ENCODE measurements at places on chromosomes 6 and 20. TPM values are rescaled to one million over a fixed set of nuclear protein-coding genes. Genes with fewer than 3 reads are reported as not detected.

DNA sequence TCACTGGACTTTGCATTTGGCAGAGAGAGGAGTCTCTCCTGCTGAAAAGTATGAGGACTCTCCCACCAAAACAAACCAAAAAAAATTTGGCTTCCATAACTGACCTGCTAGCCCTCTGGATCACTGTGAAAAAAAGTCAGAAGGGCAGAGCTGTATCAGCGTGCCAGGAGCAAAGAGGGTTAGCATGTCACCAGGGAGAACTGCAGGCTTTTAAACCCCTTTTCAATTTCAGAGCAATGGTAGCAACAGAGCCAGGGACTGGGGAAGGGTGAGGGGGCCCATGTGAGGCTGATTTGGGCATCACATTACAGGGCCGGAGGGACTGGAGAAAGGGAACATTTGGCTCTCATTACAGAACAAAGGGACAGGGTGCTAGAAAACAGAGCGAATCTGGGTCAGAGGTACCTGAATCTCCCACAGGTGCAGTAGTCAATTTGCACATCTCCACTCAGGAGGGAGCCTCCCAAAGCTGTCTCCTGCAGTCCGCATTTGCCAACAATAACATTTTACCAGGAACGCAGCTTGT lies 185.7 kb upstream of the EYA4 start:
- no peaks in the 10 kb centered on the region for H3K36me3 ChIP-seq
- H3K27ac ChIP-seq: peak overlapping the region; percentile 54
- peaks cover 10% of the 10 kb centered on the region for H3K4me1 ChIP-seq
- H3K4me3 ChIP-seq: no peak overlapping the region
- DNase-seq: no peak
- no peaks in the 10 kb centered on the region for H3K27me3 ChIP-seq

DNA sequence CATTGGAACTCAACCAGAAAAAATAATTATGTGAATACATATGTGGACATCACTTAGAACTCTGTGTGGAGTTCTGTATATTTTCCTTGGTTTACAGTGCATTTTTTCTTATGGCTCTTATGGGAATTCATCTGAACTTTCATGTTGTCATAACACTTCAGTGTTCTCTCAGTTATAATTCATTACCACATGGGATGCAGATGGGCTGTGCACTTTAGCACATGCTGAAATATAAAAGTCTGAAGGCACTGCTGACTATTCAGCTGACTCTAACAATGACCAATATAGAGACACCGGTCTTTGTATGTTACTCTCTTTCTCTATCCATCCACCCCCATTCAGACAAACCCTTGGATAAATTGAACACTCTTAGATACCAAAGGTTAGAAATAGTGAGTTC lies 29.3 kb downstream of the GRIK2 start:
- no peak overlapping the region for H3K4me3 ChIP-seq
- no peak overlapping the region for H3K27ac ChIP-seq
- no peaks in the 10 kb centered on the region for H3K27me3 ChIP-seq
- DNase-seq: peak; percentile 25
- no peaks in the 10 kb centered on the region for H3K4me1 ChIP-seq
- no peaks in the 10 kb centered on the region for H3K36me3 ChIP-seq

- no peaks in the 10 kb centered on the region for H3K36me3 ChIP-seq
- DNase-seq: no peak
- H3K27ac ChIP-seq: no peak overlapping the region
- H3K4me3 ChIP-seq: no peak overlapping the region
- H3K4me1 ChIP-seq: no peaks in the 10 kb centered on the region
Observed at GRCh38 chr6:24183584-24183983, 57.6 kb downstream of the NRSN1 start.

DNA sequence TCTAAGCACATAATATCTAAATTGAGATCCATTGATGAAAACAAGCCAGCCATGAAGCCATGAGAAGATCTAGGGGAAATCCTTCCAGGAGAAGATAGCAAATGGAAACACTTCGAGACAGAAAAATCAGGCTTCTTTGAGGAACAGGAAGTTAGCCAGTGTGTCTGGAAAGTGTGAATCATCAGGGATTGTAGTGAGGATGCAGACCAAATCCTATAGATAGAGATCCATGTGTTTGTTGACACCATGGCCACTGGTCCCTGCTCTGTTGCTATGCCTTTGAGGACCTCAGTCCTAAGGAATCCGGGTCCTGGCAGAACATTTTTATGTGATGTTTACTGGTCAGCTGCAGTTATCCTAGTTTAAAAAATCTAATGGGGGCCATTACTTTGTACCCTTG lies 6.6 kb upstream of the ELOVL2 start:
- no peaks in the 10 kb centered on the region for H3K36me3 ChIP-seq
- DNase-seq: peak; percentile 30
- no peak overlapping the region for H3K27ac ChIP-seq
- H3K4me3 ChIP-seq: no peak overlapping the region
- H3K4me1 ChIP-seq: no peaks in the 10 kb centered on the region
- H3K27me3 ChIP-seq: no peaks in the 10 kb centered on the region

DNA sequence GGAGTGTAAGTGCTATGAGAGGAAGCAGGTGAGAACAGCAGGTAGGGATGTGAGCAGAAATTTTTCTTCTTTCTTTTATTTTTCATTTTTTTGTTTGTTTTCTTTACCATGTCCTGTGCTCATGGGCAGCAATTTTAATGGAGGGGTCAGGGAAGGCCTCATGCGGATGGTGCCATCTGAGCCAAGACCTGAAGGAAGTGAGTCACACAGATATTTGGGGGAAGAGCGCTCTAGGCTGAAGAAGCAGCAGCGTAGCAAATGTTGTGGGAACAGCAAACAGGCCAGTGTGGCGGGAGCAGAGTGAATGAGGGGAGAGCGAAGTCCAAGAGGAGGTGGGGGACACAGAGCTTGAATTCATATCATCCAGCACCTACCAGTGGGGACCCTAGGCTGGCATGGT lies 12.7 kb downstream of the SPDEF start:
- H3K27me3 ChIP-seq: peaks cover 3% of the 10 kb centered on the region
- H3K4me1 ChIP-seq: peaks cover 5% of the 10 kb centered on the region
- no peak for DNase-seq
- no peaks in the 10 kb centered on the region for H3K36me3 ChIP-seq
- no peak overlapping the region for H3K4me3 ChIP-seq
- no peak overlapping the region for H3K27ac ChIP-seq

- no peak overlapping the region for H3K4me3 ChIP-seq
- peak; percentile 43 for DNase-seq
- no peak overlapping the region for H3K27ac ChIP-seq
- no peaks in the 10 kb centered on the region for H3K4me1 ChIP-seq
- no peaks in the 10 kb centered on the region for H3K27me3 ChIP-seq
- peaks cover 10% of the 10 kb centered on the region for H3K36me3 ChIP-seq
Observed at GRCh38 chr6:129153257-129153656, 270.3 kb downstream of the LAMA2 start.

GRCh38 chr6:38350942-38351341 lies 288.8 kb downstream of the BTBD9 start:
- no peaks in the 10 kb centered on the region for H3K36me3 ChIP-seq
- no peaks in the 10 kb centered on the region for H3K27me3 ChIP-seq
- peaks cover 10% of the 10 kb centered on the region for H3K4me1 ChIP-seq
- DNase-seq: peak; percentile 91
- H3K27ac ChIP-seq: peak overlapping the region; percentile 64

DNA sequence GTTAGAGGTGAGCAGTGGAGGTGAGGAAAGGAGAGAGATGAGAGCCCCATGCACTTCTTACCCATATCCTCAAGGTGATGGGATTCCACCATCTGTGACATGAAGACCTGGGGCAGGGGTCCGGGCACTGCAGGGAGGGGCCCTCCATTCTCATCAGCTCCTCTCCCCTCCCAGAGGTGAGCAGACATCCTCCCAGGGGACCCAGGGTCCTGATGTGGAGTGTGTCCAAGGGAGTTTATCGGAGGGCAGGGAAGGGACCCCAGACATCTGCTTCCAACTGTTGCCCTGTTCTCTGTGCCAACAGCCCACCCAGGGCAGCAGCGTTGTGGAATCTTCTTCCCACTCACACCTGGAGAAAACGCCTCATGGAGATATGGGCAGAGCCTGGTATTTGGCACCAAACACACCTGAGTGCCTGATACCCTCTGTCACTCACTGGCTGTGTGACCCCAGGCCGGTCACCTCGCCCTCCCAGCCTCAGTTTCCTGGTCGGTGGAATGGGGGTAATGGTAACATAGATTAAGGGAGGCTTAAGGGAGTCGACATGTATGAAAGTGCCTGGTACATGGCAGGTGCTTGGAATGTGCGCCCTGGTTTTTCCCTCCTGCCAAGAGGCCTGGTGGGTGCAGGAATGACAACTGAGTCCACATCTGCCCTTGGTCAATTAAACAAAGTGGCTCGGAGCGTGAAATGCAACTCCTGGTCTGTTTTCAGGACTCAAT lies 227.9 kb downstream of the PREX1 start:
- DNase-seq: no peak
- no peaks in the 10 kb centered on the region for H3K36me3 ChIP-seq
- peaks cover 18% of the 10 kb centered on the region for H3K4me1 ChIP-seq
- H3K27ac ChIP-seq: no peak overlapping the region
- peaks cover 19% of the 10 kb centered on the region for H3K27me3 ChIP-seq

DNA sequence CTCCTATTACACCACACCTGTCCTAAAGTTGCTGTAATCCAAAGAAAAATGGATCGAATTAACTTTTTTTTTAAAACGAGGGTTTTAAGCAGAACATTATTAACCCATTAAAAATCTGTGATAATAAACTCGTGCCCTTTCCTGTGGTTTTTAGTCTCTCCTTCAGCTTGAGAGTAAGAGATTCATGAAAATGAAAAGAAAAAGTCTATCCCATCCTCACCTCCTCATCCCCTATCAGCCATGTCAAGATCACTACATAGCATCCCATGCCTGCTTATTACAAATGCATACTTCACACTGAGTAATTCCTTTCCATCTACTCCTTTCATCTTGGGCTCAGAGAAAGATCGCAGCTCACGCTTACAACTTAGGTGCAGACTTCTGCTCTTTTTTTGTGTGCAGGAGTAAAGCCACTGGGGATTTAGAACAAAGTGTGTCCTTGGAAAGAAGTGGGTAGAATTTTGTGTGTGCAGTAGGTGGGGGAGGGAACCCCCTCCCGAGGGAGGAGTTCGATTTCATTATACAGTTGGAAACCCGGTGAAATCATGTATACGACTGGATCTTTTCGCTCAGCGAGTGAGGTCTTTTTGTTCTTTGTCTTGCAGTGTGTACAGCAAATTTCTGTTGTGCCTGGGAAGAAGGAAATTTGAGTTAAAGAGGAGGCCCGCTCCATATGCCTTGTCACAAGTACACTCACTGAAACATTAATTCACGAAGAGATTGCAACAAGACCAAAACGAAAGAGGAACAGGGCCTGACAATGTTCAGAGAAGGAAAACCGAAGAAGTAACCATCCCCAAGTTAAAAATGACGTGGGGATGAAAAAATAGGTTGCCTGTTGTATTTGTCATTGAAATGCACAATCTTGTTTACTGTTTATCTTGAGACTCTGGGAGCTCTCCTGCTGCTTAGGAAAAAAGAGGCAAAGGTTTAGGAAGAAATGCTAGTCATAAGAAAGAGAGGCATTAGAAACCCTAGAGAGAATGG lies 146.5 kb upstream of the ZNF217 start:
- peak; percentile 65 for DNase-seq
- H3K36me3 ChIP-seq: no peaks in the 10 kb centered on the region
- no peak overlapping the region for H3K4me3 ChIP-seq

DNA sequence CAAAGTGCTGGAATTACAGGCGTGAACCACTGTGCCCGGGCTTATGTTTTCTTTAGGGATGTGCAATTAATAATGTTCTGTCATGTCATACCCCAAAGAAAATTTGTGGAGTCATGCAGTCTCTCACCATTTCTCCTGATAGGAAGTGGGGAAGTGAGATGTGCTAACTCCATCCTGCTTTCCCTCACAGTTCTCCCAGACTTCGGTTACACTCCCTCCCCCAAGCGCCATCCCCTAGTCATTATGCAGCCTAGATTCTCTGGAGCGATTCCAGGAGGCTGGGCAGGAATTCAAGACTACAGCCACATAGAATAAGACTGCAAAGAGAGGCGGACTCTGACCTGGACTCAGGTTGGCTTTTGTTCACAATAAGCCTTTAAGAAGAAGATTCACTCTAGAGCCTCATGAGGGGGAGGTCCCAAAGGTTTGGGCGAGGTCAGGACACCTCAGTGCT lies 271.4 kb downstream of the ALDH8A1 start:
- no peaks in the 10 kb centered on the region for H3K27me3 ChIP-seq
- no peak overlapping the region for H3K4me3 ChIP-seq
- no peak overlapping the region for H3K27ac ChIP-seq
- H3K4me1 ChIP-seq: peaks cover 6% of the 10 kb centered on the region
- peak; percentile 77 for DNase-seq

DNA sequence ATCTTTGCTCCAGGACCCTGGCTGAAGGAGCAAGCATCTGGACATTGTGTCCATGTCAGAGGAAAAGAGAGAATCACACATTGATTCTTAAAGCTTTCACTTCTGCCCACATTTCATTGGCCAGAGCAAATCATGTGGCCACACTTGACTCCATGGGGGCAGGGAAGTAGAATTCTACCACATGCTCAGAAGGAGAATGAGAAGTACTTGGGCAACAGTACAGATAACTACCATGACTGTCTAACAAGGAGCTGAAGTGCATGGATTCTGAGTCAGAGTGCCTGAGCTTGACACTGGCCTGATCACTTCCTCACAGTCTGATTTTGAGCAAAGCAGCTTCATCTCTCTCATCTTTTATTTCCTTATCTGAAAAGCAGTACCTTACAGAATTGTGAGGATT lies 38.6 kb downstream of the GHRH start:
- no peaks in the 10 kb centered on the region for H3K27me3 ChIP-seq
- peaks cover 64% of the 10 kb centered on the region for H3K36me3 ChIP-seq
- H3K27ac ChIP-seq: no peak overlapping the region
- H3K4me3 ChIP-seq: no peak overlapping the region

DNA sequence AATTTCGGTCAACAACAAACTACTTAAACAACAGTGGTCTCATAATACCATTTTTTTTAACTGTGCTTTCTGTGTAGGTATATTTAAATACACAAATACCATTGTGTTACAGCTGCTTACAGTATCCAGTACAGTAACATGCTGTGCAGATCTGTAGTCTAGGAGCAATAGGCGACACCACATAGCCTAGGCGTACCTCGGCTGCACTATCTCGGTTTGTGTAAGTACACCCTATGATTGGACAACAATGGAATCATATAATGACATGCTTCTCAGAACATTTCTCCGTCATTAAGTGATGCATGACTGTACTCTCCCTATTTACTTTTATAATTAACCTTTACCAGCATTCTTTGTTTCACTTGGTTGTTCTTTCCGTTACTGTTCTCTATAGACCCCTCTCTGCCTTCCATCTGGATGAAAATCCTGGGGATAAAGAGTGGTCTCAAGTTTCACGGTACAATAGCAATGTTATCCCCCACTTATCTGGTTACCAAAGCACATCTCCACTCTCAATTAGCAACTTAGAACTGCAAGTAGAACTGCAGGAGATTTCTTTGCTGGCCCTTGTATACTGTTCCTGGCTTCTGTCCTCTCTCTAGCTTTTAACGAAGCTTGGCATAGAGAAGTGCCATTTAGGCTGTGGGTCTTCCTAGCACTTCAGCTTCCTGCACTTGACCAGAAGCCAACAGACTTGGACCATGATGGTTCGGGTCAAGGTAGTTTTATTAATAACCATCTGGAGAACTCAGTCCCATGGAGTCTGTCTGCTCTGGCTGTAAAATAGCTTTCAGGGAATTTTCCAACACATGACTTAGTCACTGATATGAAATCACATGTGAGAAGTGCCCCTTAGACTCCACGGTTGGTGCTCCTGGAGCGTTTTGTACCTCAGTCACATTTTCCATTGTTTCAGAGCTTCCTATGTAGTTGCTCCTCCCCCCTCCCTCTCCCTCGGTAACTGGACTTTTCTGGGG lies 80.4 kb upstream of the POPDC3 start:
- H3K4me1 ChIP-seq: peaks cover 5% of the 10 kb centered on the region
- H3K27me3 ChIP-seq: no peaks in the 10 kb centered on the region
- no peak overlapping the region for H3K27ac ChIP-seq
- peak; percentile 5 for DNase-seq
- H3K36me3 ChIP-seq: no peaks in the 10 kb centered on the region

Gene LTA
- total RNA-seq: 0.04 TPM

Gene RNF182
- total RNA-seq: 0.53 TPM

Gene EPB41L1
- total RNA-seq: 14.3 TPM

Gene RIPPLY2
- total RNA-seq: not detected

Gene EDEM2
- total RNA-seq: 9.4 TPM
